ENCODE measurements at places on chromosomes 11 and 22. TPM values are rescaled to one million over a fixed set of nuclear protein-coding genes. Genes with fewer than 3 reads are reported as not detected.

Gene TUBGCP6
- 26.4 TPM for total RNA-seq

Gene CREB3L1
- 1.4 TPM for total RNA-seq

Gene OR52E8
- total RNA-seq: not detected

Gene ZP1
- total RNA-seq: not detected

Gene PRR5L
- 5.8 TPM for total RNA-seq

Gene SLC6A5
- not detected for total RNA-seq

Gene RFPL1
- not detected for total RNA-seq

Gene ISX
- total RNA-seq: not detected

Measured in sigmoid colon (tissue), 7 donors.